ENCODE measurements at places on chromosomes 5 and 9.

GRCh38 chr9:90088856-90089255, 484.0 kb downstream of the GADD45G start:
- no peak for DNase-seq

DNA sequence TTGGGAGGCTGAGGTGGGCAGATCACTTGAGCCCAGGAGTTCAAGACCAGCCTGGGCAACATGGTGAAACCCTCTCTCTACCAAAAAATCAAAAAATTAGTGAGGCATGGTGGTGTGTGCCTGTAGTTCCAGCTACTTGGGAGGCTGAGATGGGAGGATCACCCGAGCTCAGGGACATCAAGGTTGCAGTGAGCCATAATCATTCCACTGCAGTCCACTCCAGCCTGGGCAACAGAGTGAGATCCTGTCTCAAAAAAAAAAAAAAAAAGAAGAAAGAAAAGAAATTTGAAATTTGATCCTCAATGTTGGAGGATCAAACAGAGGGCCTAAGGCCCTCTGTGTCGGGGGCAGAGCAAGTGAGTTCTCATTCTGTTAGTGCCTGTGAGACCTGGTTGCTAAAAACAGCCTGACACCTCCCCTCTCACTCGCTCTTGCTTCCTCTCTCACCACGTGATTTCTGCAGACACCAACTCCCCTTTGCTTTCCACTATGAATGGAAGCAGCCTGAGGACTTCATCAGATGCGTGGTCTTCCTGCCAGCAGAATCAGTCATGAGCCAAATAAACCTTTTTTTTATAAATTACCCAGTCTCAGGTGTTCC, 8.4 kb upstream of the GOLPH3 start:
- DNase-seq, result no peak

GRCh38 chr5:56155992-56156584, 77.0 kb downstream of the ANKRD55 start:
- peak; percentile 75 for DNase-seq

GRCh38 chr9:32326146-32326545, 58.3 kb upstream of the ACO1 start:
- DNase-seq, result no peak

GRCh38 chr9:70061776-70062175, 18.1 kb downstream of the MAMDC2 start:
- DNase-seq, result no peak

GRCh38 chr5:80127116-80127552, 92.0 kb downstream of the THBS4 start:
- no peak for DNase-seq

DNA sequence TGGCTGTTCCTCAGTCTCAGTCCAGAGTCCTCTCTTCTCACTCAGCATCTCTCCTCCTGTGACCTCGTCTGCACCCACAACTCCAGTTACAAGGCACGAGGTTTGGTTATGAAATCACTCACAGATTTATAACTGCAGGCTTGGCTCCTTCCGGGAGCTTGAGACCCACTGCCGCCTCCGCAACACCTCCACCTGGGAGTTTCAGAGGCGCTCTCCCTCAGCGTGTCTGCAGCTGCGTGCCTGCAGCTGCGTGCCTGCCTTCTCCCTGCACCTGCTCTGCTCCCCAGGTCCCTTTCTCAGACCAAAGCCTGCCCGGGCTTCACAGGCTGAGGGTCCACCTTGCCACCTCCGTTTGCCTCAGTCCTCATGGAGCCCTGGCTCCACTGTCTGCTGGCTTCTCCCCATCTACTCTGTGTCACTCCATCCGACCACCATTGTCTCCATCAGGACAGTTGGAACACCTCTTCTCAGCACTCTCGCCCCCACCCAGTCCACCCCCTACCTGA, 51.5 kb downstream of the HRH2 start:
- DNase-seq, result no peak

- DNase-seq, result no peak
Observed at GRCh38 chr9:129556491-129557191, 64.3 kb downstream of the C9orf50 start.

- no peak for DNase-seq
Observed at GRCh38 chr9:19976226-19976625, 187.4 kb upstream of the SLC24A2 start.

DNA sequence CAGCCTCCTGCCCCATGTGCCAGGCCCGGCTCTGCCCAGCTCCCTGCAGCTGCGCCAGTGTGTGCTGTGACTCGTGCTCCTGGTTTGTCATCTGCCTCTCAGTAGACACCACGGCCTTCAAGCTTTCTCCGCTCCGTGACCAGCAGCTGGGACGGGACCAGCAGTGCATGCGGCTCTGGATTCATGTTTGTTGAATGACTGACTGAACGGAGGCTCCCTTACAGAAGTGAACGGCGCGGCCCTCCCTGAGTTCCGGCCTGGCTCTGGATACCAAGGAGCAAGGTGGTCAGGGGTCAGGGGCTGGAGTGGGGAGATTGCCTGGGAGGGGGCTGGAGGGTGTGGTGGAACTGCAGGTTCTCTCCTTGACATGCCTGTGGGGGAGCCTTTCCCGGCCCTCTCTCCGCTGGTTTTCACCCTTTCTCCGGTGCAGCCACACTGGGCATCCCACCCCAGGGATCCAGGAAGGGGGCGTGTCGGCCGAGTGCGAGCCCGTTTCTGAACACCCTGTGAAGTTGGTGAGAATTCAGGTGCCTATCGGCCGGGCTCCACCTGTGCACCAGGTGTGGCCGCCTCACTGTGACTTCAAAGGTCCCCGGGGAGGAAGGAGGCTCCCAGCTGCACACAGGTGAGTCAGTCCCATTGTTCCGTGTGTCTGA, 11.1 kb upstream of the CEP72 start:
- no peak for DNase-seq

DNA sequence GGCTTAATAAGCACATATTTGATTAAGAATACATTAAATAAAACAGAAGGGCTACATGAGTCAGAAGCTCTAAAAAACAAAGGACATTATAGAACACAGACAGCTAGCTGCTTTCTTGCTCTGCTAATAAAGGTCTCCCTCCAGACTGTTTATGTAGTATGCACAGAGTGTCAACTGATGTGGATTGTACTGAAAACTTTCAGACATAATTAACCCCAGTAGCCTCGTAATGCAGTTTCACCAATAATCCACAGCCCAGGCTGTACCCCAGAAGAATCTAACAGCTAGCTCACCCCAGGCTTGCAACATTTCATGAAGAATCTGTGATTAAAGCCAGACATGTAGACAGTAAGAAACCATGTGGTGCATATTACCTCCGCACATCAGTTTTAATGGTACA, 30.8 kb downstream of the FGF10 start:
- DNase-seq, result no peak

DNA sequence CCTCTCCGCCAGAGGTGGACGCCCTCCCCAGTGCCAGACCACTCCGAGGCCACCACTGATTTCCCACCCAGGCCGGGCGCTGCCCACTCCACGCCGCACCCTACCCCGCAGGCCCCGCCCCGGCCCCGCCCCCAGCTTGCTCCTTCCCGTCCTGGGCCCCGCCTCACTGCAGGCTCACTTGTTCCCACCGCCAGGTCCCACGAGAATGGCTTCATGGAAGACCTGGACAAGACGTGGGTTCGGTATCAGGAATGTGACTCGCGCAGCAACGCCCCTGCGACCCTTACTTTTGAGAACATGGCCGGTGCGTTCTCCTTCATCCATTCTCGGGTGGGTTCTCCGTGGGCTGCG, 6.5 kb downstream of the LRRC26 start:
- DNase-seq, result no peak

- no peak for DNase-seq
Observed at GRCh38 chr9:137520614-137521404, 29.4 kb downstream of the PNPLA7 start.

GRCh38 chr9:35755071-35755470, 995 bp upstream of the MSMP start:
- no peak for DNase-seq

GRCh38 chr5:62786099-62786498, 207.5 kb downstream of the LRRC70 start:
- DNase-seq, result no peak

DNA sequence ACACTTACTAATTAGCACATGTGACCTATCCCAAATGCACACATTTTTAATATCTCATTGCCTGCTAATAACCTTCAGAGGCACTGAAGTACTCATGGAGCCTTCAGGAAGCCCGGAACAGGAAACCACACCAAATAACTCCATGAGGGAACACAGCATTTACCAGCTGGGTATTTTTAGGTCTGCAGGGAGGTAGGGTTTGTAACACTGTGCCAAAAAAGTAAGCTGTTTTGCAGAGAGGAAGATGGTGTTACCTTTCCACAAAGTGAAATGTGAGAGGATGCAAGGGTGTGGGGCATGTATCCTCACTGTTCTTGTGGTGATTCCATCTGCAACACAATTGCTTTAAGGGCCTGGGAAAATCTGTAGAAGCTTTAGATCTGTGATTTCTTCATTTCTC, 64.4 kb downstream of the NUDT12 start:
- no peak for DNase-seq

GRCh38 chr9:36828611-36829013, 205.5 kb downstream of the PAX5 start:
- DNase-seq, result no peak

GRCh38 chr5:98461485-98461884, 312.0 kb upstream of the RGMB start:
- no peak for DNase-seq

- no peak for DNase-seq
Observed at GRCh38 chr9:136074706-136075105, 20.4 kb downstream of the NACC2 start.

GRCh38 chr9:77851882-77852595, 179.6 kb downstream of the GNAQ start:
- no peak for DNase-seq

- DNase-seq, result no peak
Observed at GRCh38 chr9:127116957-127117356, 5.5 kb downstream of the ANGPTL2 start.

GRCh38 chr9:72315510-72316311, 49.3 kb downstream of the ZFAND5 start:
- DNase-seq, result peak; percentile 65

- peak; percentile 94 for DNase-seq
Observed at GRCh38 chr5:139638090-139638735, 9.9 kb upstream of the CXXC5 start.

DNA sequence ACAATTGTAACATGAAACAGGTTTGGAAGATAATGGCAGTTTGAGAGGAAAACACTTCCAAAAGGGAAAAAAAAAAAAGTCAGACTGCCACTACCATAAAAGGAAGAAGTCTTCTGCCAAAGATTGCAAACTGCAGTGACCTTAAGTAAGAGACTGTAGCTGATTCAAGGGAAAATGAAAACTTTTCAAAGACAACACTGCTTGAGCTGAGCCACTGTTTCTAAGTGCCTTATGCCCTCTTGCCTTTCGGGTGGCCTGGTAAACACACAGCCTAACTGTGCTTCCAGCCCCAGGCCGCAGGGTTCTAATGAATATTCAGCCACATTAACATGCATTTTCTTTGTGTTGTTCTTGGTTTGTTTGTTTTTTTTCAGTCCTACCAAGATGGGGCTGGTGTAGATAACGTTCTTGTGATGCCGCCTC, 354.6 kb downstream of the BNC2 start:
- DNase-seq, result peak; percentile 8

DNA sequence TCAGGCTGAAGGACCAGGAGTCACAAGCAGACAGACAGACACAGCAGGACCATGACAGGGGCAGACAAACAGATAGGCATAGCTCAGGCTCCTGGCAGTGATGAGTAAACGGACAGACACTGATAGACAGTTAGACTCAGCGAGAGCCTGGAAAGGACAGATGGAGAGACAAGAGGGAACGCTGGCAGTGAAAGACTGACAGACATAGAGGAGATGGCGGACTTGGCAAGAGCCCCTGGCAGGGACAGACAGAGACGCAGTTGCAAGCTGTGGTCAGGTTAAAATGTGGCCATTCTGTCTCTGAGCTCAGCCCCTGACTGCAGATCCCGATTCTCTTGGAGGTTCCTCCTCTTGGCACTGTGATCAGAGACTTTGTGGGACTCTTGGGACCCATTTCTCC, 13.6 kb downstream of the CSF2 start:
- no peak for DNase-seq

DNA sequence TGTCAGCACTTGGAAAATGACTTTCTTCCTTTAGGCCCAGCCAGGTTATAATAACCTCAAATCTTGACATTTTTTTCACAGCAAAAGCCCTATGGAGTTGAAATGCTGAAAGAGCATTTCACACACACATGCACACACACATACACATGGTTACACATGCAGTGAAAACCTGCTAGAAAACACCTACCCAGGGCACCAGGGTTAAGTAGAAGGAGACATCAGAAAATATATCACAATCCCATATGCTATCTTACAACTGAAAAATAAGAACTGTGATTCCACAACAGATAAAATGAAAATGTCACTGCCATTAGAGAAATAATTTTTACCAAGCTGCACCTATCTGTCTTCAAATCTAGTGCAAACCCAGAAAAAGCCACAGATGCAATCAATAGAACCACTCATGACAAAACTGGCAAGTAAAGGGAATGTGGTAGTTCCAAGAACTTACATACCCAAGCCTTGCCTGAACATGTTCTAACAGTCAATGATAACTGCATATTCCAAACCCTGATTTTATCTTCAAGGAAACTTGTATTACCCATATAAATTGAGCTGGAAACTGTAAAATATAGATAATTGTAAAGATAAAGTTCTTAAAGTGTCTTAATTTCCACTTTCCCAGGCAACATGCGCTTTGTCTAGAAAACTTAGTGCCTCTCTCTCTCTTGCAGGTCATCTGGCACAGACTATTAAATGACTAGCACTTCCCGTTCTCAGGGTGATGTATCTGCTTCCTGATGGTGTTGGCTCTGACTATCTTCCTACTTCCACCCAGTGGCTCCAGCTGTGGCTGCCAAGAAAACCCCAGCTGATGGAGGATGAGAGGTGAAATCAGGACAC, 250.2 kb upstream of the PTGER4 start:
- DNase-seq, result peak; percentile 20

DNA sequence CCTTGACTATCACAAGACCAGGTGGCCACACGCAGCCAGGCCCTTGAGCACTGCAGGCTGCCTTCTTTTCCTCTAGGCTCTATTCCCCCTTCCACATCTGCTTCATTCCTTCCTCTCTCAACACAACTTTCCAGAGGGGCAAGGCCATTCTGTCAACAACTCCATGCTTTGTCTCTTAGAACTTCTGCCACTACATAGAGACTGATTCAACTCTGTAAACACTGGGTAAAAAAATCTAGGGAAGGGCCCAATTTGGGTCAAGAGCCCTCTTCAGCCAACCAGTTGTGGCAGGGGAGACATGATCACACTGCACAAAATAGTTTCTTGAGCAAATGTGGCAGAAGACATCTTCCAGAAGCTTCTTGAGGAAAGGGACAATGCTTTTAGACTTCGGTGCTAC, 55.6 kb downstream of the ATPSCKMT start:
- no peak for DNase-seq

All from globus pallidus (tissue), 1 donor.